Body of pancreas (tissue), 4 donors: ENCODE measurements at places on chromosomes 2 and 18.

- no peak for DNase-seq
Measured at GRCh38 chr18:55384551-55385275, 203.3 kb downstream of the TCF4 start.

- no peak for DNase-seq
Measured at GRCh38 chr2:66242099-66242789, 192.7 kb upstream of the MEIS1 start.

- DNase-seq, result no peak
Measured at GRCh38 chr18:573385-573784, 6.8 kb upstream of the CETN1 start.

GRCh38 chr2:119006441-119006840 is 64.4 kb downstream of the MARCO start:
- no peak for DNase-seq

DNA sequence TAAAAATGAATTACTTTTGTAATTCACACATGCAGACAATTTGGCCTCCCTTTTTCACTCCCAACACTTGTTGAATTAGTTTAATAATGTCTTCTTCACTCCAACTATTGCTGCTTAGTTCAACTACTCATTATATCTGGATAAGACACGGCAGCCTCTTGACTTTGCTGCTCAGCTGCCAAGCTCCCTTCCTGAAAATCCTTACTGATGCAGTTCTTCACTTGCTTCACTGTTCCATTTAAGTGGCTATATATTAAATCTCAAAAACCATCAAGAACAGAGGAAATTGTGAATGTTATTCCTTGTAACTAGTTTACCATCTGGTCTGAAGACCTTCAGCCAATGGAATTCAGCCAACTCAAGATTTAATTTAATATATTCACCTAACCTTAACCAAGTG is 127.1 kb downstream of the NCOA1 start:
- no peak for DNase-seq

DNA sequence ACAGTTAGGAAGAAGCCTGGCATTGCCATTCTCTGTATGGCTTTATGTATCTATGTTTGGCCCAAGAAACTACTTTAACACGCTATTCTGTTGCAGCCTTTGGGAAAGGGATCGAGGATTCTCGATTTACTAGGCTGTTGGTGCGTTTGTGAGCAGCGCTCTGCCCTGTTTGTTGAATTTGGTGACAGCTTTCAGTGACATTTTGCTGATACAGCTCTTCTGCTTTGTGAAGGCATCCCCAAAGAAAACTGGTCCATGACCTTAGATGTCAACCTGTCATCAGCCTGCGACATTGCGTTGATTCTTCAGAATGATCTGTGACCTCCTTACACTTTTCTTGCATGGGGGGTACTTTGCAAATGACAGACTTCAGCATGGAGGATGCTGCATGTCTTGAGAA is 431.5 kb downstream of the ARHGAP15 start:
- no peak for DNase-seq

GRCh38 chr2:181581534-181581933 is 75.4 kb downstream of the CERKL start:
- DNase-seq, result no peak

DNA sequence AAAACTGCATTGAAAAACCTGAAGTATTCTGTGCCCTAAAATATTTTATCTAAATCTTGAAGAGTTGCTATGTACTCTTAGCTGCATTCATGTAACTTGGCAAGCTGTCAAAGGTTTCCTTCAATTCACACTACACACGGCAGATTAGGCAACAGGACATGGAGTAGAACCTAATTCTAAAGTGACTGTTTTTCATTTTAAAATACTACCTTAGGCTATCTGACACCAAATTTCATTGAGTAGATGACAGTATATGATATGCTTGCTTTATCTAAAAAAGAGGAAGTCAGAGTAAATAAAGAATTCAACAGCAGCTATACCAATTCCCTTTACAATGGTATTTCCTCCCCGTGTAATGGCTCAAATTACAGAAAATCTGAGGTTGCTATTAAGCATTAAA is 45.4 kb downstream of the EXOC6B start:
- DNase-seq, result no peak

GRCh38 chr2:64105670-64106461 is 38.4 kb downstream of the PELI1 start:
- no peak for DNase-seq

- DNase-seq, result no peak
Measured at GRCh38 chr18:37631422-37631821, 65.8 kb upstream of the CELF4 start.

DNA sequence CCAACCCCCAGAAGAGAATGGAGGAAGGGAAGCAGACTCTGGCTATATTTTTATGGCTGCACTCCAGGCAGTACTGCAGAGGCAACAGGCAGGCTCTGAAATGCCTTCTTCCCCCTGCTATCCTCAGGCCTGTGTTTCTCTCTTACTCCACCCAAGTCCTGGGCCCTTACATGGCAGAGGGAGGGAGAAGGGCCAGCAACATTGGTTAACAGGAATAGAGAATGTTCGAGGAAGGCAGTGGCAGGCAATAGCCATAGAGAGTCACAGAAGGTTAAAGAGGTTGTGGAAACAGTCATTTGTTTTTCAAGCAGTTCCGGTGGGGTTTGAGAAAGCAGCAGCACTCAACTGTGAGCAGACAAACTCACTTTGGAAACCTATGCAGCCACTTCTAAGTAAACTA is 15.1 kb upstream of the DARS1 start:
- no peak for DNase-seq

- DNase-seq, result no peak
Measured at GRCh38 chr2:235592430-235592829, 98.6 kb downstream of the AGAP1 start.

GRCh38 chr2:86036669-86037138 is 69.0 kb downstream of the POLR1A start:
- DNase-seq, result no peak

DNA sequence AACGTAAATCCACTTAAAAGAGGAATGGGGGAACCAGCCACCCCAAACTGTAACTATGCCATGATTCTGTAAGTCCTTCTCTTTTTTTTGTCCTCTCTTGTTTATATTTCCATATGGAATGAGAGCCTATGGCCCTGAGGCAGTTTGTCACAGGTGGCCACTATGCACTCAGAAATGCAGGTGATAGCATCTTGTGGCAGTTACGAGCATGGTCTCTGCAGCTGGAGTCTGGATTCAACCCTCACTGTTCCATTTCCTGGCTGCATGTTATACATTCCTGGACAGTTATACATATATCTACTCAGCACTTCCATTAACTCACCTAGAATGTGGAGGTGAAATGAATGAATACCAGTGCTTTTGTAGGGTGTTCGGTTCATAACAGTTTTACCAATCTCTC is 291.5 kb upstream of the FANCL start:
- DNase-seq, result no peak

GRCh38 chr18:79548077-79548450 is 131.5 kb upstream of the CTDP1 start:
- no peak for DNase-seq

GRCh38 chr2:40556293-40556692 is 104.4 kb upstream of the SLC8A1 start:
- DNase-seq, result no peak

DNA sequence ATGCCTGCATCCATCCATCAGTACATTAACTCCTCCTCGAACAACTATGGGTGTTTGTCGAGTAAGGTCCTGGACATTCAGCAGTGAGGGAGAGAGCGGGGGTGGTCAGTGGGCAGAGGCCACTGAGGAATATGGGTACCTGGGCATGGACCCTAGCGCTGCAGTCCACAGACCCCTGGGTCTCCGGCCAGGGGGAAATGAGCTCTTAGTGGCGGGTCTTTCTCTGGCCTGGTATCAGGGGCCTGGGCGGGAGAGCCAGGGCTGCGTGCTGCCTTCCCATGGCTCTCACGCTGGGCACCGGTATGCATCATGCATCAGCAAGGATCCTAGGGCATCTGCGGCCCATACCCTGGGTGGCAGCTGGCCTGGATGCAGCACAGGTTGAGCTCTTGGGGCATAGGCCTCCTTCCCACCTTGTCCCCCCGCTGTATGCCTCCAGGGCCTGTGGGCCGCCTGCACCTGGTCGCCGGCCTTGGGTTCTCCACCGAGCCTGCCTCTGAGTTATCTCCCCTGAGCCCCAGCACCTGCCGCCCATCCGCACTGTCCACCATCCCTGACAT is 1.3 kb upstream of the MOCOS start:
- no peak for DNase-seq
